ENCODE measurements at places on chromosomes 12 and 14.

DNA sequence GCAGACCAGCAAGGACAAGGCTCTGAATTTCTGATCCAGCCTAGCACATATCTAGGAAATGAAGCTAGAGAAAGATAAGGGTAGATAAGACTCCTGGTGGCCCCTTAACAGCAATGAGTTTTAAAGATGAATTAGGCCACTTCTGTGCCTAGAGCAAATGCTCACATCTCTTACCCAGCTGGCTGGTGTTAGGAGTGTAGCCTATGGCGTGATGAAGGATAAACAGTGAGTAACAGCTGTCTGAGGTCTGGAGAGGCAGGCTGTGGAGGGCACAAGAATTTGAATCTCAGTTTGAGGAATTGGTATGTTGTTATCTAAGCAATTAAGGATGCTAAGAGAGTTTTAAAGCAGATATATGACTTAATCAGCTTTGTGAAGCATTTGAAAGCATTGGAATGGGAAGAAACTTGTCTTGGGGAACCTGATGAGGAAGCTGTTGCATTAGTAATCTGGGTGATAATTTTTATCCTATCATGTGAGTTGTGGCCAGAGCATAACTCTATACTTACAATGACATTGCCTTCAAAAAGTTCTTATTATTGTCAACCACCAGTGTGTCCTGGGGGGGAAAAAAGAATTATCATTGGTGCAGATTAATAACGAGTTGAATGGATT lies 161.8 kb downstream of the SRGAP1 start:
- DNase-seq: no peak

DNA sequence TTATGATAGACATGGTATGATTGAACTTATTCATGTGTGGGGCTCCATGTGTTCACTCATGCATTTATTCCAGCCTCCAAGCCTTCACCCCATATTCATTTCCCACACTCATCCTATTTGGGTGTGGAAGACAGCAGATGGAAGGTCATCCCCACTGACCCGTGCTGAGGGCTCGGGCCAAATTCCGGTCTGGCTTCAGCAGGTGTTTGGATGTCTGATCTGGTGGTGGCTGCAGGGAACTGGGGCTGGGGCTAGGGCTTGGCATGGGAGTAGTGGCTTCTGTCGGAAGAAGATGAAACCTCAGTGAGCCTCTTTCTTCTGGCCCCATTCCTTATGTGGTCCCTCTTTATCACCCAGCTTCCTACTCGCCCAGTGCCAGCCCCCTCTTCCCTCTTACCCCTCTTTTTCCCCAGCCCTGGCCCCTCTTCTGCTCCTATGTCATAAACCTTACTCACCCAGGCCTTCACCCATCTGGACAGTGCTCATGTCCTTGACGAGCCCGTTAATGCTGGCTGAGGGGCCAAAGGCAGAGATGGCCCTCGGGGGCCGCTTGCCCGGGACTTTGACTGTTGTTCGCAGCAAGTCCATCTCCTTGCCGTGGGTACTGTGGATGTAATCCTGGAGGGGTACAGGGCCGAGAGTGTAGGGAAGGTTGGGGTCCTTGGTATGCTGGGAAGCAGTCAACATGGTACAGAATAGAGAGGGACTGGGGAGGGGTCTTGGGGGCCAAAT lies 8.0 kb downstream of the AGAP2 start:
- no peak for DNase-seq

DNA sequence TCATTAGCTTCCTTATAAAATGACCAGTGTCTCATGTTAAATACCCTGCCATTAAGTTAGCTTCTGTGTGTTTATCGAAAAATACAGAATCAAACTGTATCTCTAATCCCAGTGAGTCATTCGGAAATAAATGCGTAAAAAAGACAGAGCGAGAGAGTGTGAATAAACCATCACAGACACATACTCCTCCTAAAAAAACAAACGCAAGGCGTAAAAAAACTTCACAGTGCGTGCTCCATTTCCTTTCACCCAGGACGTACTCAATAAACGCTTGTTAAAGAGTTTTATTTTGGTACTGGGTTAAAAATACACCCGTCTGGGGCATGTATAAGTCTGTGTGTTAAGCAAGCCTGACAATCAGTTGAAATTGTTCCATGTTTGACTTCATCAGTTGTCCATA lies 58.8 kb upstream of the ISM2 start:
- DNase-seq: no peak

GRCh38 chr14:73710737-73711136 lies 3.4 kb downstream of the PNMA1 start:
- no peak for DNase-seq

DNA sequence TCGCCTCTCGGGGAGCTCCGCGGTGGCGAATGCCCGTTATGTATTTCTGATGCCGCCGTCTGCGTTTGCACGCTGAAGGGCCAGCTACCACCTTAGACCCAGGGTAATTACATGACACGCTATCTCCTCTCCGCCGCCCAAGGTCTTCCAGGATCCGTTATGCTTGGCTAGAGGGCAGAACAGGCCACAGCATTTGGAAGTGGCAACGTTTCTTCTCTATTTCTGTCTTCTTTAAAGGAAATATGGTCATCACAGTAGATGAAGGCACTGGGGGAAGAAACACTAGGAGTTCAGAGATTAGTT lies 861 bp upstream of the MDGA2 start:
- DNase-seq: no peak

DNA sequence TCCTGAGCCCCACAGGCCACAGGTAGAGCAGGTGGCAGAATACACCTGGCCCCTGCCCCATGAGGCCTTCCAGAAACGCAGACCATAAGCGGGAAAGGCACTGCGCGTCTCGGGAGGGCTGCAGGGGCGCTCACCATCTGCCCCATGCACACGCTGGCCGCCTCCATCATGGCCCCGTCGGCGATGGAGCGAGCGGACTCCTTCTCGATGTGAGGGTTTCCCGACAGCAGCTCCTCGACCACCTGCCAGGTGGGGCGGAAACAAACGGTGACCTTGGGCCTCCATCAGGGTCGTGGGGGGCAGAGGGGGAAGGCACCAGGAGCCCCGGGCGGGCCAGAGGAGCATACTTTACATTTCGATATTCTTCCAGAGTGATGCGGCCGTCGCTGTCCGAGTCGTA lies 52.8 kb downstream of the TESC start:
- DNase-seq: no peak

- DNase-seq: no peak
Measured at GRCh38 chr12:12839873-12840579, 26.9 kb downstream of the DDX47 start.

- no peak for DNase-seq
Measured at GRCh38 chr14:74628418-74628817, 16.4 kb upstream of the LTBP2 start.

DNA sequence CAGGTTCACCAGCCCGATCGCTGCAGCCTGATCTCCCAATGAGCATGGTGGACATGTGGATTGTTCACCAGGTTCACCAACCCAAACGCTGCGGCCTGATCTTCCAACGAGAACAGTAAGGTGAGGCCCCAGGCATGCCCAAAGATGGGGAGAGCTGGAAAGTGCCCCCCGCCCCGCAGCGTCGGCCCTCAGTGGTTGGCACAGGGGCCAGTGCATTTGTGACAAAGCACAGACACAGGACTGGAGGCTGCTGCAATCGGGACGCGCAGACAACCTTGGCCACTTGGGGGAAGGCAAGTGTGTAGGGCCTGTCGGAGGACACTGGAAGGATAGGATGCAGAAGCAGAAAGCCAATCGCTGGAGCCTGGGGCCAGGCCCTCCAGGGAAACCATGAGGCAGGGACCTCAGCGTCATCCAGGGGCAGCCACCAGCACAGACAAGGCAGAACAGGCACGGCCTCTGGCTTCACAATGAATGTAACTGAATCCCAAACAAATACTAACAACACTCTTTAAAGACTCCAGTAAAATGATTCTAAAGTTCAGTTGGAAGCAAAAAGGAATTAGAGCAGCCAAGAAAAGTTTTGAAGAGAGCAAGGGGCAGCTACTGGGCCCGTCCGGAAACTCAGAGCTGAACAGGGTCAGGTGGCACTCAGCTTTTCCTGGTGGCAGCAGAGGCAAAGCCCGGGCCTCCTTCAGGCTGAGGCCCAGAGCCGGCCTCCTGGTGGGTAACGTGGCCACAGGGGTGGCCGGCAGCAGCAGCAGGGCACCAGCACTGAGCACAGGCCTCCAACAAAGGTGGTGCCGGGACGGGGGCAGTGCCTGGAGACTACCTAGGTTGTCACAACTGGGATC lies 13.3 kb downstream of the BRF1 start:
- DNase-seq: no peak

GRCh38 chr12:70590051-70590450 lies 47.2 kb downstream of the PTPRB start:
- DNase-seq: peak; percentile 39

DNA sequence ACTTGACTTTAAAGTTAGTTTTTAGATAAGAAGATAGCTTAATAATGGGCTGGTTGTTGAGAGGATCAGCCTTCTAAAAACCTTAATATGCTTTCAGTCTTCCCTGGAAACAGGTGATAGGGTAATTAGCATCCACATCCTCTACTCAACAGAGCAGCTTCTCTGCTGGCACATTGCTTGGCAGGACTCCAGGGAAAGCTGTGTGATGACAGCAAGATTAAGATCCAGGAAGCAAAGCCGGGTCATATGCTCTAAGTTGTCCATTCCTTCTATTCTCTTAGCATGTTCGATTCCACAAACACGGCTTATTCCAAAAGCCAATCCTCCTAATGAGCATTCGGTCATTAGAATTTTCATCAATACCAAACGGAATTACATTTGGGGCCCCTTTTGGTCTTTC lies 87.0 kb downstream of the HMGA2 start:
- DNase-seq: no peak

- DNase-seq: no peak
Measured at GRCh38 chr12:109719123-109720022, 5.7 kb downstream of the FAM222A start.

GRCh38 chr14:34571771-34572170 lies 32.3 kb upstream of the EAPP start:
- DNase-seq: no peak

GRCh38 chr12:54352891-54353874 lies 11.1 kb downstream of the GPR84 start:
- DNase-seq: no peak

- DNase-seq: no peak
Measured at GRCh38 chr12:1634149-1634548, 5.1 kb downstream of the WNT5B start.

DNA sequence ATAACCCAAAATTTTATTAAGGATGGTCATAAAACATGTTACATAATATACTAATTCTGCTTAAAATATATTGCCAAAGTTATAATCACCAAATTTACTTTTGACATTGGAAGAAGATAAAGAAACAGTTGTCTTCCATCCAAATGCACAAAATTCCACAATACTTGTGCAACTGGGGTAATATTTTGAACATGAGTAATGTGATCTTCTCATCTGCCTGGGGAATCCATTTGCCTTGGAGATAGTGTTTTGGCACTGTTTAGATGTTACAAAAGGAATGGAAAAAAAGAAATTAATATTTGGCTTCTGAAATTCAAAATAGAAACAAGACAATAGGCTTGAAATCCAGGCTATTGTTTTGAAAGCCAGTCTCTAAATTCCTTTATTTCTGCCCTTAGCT lies 9.1 kb downstream of the GPR19 start:
- DNase-seq: no peak

GRCh38 chr12:62400135-62400534 lies 66.5 kb upstream of the MON2 start:
- DNase-seq: no peak

DNA sequence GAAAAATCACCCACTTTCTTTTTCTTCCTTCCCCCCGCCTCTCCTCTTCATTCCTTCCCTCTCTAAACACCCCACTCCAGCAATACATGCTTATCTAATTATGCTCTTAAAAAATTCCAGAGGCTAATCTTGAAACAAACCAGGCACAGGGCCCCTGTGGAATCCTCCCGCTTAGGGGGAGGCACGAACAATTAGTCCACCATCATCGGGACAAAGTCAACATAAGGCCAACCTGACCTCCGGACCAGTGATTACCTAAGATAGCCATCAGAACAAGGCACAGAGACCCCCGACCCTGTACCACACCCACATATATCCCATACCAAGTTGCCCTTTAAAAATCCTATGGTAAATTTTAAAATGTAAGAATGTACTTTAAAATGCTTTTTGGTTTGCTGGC lies 47.1 kb downstream of the KIF21A start:
- DNase-seq: no peak

GRCh38 chr12:113678223-113679119 lies 206.8 kb upstream of the LHX5 start:
- DNase-seq: no peak

DNA sequence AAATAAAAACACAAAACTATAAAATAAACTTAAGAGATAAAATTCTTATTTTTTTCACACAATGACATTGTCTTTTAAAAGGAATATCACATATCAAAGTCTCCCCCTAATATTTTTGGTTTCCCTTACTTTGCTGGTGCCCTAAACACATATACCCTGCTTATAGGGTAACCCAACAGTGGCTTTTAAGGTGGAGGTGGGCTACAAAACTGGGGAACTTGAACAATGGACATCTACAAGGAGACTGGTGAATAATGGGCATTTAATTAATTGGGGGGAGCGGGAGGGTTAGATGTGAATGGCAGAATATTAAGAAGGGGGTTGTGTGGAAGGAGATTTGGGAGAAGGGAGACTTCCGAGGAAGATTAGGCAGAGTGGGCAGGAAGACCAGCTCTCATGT lies 9.6 kb downstream of the B4GALNT1 start:
- DNase-seq: no peak

- peak; percentile 52 for DNase-seq
Measured at GRCh38 chr12:21695986-21696385, 38.3 kb upstream of the LDHB start.

- DNase-seq: peak; percentile 3
Measured at GRCh38 chr12:49428793-49429192, 61.5 kb downstream of the SPATS2 start.

DNA sequence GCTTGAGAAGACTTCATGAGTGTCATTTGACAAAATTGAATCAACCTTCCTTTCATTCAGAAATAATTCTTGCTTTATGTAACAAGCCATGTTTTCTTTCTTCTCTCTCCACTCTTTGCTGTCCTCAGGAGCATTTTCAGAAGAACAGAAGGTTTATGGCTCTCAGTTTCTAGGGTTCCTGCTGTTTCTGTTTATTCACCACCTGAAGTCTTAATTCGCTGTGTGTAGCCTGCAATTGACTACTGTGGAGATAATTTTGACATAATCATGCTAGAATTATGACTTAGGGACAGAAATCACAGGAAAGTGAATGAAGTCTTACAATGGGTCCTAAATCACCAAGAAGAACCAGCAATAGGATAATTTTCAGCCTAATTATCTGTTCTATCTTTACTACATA lies 7.2 kb upstream of the PLEKHG7 start:
- no peak for DNase-seq

DNA sequence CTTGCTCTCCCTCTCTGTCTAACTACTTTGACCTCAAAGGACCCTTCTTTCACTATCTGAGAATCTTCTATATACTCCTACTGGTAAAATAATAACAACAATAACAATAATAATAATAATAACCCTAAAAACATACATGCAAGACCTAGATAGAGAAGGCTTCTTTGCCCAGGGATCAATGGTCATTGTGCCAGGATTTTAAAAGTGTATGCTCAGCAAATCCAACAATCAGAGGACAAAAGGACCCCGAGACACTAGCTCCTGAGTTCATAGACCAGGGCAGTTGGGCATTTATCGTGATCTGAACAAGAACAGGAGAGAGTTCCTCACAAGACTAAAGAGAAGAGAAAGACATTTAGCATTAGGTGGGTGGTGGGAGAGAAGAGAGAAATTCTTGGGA lies 358.5 kb downstream of the DAD1 start:
- DNase-seq: no peak

- DNase-seq: no peak
Measured at GRCh38 chr12:42807766-42808165, 218.2 kb upstream of the PRICKLE1 start.
